ENCODE measurements at places on chromosomes 6 and 20.

DNA sequence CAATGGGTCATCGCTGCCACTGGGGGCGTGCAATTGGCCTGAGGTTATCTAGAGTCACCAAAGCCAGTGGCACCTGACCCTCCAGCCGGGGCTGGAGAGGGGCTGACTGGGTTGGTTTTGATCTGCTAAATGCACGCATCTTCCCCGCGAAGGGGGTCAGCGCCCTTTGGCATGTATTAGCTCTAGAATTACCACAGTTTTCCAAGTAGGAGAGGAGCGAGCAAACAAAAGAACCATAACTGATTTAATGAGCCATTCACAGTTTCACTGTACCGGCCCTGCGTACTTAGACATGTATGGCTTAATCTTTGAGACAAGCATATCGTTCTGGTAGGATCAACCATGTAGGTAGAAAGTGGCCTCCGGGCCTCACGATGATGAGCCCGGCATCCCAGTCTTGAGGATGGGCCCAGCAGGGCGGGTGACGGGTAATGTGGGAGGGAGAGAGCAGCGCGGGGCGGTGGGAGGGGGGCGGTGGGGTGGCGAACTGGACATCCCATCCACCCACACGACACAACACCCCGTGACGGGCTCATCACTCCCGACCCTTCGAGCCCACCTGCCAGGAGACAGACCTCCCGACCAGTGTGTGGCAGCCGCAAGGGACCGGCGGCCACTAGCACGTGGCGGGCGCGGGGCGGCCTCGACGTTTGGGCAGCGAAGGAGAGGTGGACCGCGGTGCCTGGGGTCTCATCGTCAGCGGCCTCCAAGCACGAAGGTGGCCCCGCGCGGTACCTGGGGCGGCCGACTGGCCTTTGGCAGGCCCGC lies 1957.5 kb upstream of the DEFB115 start:
- no peak for DNase-seq

DNA sequence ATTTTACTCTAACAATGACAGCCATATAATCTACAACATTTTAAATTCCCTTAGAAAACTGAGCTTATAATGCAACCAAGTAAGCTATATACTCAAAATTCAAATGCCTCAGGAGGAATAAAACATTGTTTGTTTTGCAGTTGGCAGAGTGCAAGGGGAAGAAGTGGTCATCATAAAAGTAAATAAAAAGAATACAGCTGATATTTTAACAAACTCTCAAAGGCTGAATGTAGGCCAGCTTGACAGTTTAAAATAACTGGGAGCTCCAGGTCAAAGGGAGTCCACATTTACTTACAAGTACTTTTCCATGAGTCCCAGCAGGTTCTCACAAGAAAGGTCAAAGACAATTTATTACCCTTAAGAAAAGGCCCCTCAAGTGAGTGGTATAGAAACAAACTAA lies 589.8 kb downstream of the BCKDHB start:
- DNase-seq: no peak

DNA sequence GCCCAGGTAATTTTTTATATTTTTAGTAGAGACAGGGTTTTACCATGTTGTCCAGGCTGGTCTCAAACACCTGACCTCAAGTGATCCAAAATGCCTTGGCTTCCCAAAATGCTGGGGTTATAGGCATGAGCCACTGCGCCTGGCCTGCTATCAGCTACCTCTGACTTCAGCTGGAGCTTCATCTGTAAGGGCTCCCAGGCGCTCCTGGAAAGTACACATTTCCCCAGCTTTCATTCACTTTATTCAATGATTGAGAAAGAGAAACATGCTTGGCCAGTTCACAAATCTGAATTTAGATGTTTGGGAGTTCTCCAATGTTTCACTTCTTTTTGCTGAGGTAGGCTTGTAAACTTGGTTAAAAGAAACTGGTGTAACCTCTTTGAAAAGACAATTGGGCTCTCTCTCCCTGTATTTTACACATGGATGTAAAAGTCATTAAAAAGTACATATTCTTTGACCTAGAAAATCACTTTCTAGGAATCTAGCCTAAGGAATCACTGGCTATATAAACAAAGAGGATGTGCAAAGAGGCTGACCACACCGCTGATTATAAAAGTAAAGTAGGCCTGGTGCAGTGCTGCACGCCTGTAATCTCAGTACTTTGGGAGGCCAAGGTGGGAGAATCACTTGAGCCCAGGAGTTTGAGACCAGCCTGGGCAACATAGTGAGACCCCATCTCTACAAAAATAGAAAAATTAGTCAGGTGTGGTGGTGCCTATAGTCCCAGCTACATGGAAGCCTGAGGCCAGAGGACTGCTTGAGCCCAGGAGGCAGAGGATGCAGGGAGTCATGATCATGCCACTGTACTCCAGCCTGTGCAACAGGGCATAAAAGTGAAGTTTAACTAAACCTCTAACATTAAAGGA lies 128.9 kb downstream of the BACH2 start:
- no peak for DNase-seq

DNA sequence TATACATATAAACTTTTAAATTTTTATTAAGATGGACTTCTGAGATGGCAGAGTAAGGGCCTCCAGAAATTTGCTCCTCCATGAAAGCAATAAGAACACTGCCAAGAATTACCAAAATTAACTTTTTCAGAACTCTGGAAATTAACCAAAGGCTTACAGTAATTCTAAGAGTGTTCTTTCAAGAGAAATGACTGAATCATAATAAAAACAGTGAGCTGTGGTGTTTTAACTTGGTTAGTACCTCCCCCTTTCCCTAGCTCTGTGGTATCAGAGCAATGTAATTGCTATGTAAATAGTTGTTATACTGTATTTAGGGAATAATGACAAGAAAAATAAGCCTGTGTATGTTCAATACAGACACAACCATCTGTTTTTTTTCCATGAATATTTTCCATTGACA lies 19.0 kb downstream of the HECA start:
- DNase-seq: no peak

DNA sequence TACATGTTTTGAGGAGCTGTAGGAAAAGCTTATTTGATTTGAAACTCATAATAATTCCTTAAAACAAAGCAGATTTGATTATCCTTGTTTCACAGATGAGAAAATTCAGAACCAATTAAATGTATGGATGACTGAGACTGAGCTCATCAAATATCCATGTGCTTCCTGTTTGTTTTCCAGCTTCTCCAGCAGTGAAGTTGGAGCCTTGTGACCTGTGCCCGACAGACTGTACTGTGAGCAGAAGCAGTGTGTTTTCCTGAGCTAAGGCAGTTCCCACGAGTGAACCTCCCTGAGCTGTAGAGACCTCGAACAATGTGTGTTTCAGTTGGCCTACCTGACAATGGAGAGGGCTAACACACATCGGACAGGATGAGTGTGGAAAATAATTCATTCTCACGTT lies 599.5 kb upstream of the NRSN1 start:
- no peak for DNase-seq

GRCh38 chr6:28910901-28911690 lies 12.7 kb downstream of the TRIM27 start:
- no peak for DNase-seq

GRCh38 chr6:45196121-45196520 lies 132.0 kb upstream of the RUNX2 start:
- DNase-seq: no peak

GRCh38 chr6:13260831-13261230 lies 67.5 kb downstream of the TBC1D7 start:
- DNase-seq: no peak

GRCh38 chr6:105664931-105665330 lies 262.0 kb upstream of the PREP start:
- no peak for DNase-seq

DNA sequence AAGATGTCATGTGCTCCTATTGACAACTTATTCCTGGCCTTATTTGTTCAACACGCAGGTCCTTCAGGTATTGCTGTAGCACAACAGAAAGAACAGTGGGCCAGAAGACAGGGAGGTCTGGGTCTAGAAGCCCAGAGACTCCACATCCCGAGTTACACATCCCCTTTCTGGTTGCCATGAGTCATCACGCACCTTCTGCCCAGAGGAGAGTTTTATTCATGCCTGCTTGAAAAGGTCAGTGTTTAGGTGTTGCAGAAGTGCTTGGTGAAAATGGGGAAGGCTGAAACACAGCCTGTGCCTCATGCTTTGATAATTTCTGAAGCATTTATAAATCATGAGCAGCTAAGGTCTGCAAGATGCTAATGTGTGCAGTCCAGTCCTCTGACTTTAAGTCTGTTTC lies 256.4 kb downstream of the GMPR start:
- no peak for DNase-seq

All from T-cell (primary cell).